ENCODE measurements at places on chromosomes 5 and 9.

GRCh38 chr5:1101961-1102713 lies 9.7 kb downstream of the SLC12A7 start:
- DNase-seq, result no peak

DNA sequence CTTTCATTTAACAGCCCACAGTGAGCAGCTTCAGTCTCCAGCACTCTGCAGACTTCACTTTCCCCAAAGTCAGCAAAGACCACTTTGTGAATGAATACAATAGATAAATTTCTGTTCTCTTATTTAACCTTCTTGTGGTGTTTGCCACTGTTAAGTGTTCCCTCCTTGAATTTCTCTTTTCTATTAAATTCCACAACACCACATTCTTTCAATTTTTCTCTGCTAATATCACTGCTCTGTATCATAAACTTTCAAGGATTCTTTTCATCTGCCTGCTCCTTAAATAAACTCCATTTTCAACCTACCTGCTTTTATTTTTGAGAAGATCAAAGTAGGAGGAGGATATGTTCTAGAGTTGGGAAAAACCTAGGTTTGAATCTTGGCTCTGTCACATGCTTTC lies 739.5 kb upstream of the GRAMD2B start:
- no peak for DNase-seq

- DNase-seq, result no peak
Observed at GRCh38 chr9:131773911-131774379, 34.1 kb upstream of the RAPGEF1 start.

DNA sequence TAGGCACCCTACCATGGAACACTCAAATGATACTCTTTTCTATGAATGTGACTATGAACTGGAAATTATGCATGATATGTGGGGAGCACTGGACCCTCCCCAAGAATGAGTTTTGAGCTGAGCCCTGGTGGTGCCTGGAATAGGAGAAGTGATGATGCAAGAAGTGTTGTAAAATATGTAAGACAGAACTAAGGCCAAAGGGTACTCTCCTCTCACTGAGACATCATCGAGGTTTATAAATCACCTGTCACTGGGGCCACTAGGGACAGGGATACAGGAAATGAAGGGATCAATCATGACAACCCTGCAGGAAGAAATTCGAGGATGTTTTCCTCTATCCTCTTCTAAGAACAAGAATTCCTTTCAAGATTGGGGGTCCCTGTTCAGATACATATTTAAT lies 45.4 kb downstream of the PCSK1 start:
- no peak for DNase-seq

DNA sequence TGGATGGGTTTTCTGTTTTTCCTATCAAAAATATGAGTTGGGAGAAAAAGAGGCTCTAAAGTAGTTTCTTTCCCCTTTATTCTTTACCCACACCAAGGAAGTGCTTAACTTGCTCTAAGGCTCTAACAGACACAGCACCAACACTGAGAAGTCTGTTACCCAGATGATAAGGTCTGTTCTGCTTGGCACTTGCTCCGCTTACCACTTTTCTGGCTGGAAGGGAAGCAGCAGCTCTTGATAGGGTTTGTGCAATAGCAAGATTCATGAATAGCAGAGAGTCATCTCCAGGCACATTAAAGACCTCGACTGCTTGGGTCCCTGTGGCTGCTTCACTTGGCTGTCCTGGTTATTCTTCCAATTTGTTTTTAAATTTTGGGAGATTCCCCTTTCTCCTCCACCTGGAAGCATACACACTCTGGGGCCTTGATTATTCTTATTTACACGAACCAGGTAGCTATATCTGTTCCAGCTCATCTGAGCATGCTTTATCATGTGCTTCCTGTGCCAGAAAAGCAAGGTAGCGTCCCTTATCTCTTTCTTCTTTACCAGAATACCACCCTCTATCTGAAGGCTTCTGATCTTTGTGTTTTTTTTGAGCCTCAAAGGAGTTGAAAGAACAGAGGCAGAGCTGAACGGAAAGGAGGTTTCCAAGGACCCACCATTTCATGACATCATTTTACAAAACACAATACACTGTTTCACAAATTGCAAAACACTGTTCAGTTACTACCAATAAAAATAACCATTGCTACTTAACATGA lies 24.8 kb downstream of the PPP3R2 start:
- no peak for DNase-seq

- DNase-seq, result no peak
Observed at GRCh38 chr5:109357807-109358206, 52.0 kb downstream of the PJA2 start.

- DNase-seq, result no peak
Observed at GRCh38 chr9:96460882-96461281, 10.9 kb downstream of the HABP4 start.
